ENCODE measurements at places on chromosomes 6 and 20.
A peak's percentile ranks its signal among the peaks of the same experiment; 100 is the strongest.

DNA sequence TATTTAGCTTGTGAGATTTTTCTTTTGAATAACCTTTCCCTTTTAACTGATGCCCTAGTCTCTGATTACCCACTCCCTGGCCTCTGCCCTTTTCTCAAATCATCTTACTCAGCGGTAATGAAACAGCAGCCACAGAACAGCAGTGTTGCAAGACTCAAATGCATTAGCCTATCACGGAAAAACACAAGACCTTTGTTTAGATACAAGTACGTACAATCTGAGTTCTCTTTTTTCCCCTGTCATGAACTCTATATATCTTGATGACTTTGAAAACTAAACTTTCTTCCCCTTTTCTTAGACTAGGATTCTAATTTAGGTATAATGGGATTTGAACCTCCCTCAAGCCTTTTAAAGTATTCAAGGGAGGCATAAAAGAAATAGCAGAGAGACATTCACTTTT, 1034.9 kb downstream of the EYS start:
- no peak for DNase-seq

GRCh38 chr6:118903691-118904090, 9.7 kb downstream of the ASF1A start:
- peak; percentile 37 for DNase-seq

DNA sequence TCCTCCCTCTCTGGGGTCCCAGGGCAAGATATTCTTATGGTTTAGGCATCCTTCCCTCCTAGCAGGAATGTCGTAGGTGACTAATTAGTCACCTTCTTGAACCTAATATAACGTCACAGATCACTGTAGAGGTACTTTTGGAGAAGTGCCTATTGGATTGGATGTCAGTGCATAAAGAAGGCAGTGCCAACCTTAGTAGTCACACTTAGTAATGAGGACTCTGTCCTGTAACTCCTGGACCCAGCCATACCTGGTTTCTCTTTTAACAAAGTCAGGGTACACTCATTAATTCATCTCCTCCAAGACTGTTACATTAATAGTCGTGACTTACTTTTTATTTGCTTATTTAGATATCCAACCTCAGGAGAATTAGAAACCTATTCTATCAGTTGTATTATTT, 20.0 kb downstream of the VTA1 start:
- DNase-seq, result no peak

GRCh38 chr20:44494266-44494665, 18.6 kb downstream of the TTPAL start:
- DNase-seq, result no peak

DNA sequence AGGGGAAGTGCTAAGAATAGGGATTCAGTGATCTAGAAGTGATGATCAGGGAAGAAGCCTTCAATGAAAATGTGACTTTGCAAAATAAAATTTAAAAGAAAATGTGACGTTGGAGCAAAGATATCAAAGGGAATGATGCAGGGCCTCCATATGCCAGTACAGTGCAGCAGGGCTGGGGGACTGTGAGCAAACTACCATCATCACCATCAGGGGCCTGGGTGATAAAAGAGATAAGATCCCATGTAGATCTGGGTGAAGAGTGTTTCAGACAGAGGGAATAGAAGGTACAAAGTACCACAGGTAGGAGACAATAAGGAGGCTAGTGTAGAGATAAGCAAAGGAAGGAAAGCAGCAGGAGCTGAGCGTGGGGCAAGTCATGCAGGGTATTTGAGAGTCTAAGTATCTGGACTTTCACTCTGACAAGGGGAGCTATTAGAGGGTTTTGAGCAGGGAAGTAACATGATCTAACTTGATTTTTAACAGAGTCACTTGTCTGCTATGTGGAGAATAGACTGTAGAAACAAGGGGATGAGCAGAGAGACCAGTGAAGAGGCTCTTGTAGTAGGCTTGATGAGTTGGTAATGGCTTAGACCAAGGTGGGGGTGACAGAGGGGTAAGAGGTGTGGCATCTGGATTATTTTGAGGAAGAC, 295.6 kb downstream of the ZFAND3 start:
- DNase-seq, result no peak

GRCh38 chr6:116682334-116682712, 1.3 kb downstream of the KPNA5 start:
- peak; percentile 41 for DNase-seq

- DNase-seq, result no peak
Observed at GRCh38 chr6:17096096-17096495, 5.8 kb upstream of the STMND1 start.

- DNase-seq, result no peak
Observed at GRCh38 chr6:50681213-50681824, 32.0 kb upstream of the TFAP2D start.

GRCh38 chr6:20252311-20252710, 40.0 kb upstream of the MBOAT1 start:
- DNase-seq, result no peak

GRCh38 chr20:32907886-32908285, 49.2 kb downstream of the EFCAB8 start:
- DNase-seq, result no peak

DNA sequence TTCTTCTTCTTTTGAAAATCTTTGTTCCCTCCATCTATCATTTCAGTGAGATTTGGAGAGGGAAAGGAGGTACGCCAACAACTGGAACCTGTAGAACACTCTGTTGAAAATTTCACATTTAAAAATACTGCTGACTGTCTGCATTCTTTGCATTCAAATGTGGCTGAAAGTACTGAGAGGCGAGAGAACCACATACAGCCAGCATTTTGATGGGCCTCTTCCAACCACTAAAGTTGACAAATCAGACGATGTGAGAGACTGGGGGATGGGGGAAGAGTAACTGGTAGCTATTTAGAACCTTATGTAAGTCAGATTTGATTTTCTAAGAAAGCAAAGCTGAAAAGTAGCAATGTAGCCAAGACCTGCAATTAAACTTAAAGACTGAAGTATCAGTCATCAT, 77.5 kb downstream of the FKBP5 start:
- no peak for DNase-seq

GRCh38 chr6:38391626-38392579, 247.8 kb downstream of the BTBD9 start:
- DNase-seq, result no peak

GRCh38 chr6:38284802-38285394, 354.8 kb downstream of the BTBD9 start:
- no peak for DNase-seq

DNA sequence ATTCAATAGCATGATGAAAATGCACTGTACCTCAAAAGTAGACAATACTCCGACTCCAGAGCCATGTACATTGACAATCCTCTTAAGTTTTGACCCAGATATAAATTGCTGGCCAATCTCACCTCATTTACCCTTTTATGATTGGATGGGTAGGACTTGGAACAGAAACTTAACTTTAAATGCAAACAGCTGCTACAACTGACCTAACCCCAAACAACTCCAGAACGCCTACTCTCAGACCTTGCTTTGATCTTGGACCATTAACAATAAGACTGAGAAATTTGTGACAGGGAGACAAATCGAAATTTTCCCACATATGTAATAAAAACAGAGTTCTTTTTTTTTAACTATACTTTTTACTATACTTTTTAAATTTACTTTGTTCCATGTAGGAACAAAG, 200.5 kb upstream of the MCHR2 start:
- DNase-seq, result no peak

- no peak for DNase-seq
Observed at GRCh38 chr20:46962452-46963195, 68.0 kb downstream of the EYA2 start.

DNA sequence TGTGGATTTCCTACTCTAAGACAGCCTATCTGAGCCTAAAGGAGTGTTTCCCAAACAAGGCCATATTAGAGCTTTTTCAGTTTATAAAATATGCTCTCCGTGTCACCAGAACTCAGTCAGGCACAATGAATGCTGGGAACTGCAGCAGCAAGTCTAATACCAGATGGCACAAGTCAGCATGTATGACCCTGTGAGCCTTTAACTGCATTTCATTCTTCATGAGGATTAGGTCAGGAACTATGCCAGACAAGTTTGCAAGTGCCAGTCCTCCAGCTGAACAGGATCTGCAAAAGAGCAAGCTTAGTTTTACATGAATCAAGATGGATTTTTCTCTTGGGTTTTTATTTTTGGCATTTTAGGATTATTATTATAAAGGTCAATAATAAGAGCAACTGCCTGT, 66.7 kb upstream of the SAMD5 start:
- peak; percentile 69 for DNase-seq

DNA sequence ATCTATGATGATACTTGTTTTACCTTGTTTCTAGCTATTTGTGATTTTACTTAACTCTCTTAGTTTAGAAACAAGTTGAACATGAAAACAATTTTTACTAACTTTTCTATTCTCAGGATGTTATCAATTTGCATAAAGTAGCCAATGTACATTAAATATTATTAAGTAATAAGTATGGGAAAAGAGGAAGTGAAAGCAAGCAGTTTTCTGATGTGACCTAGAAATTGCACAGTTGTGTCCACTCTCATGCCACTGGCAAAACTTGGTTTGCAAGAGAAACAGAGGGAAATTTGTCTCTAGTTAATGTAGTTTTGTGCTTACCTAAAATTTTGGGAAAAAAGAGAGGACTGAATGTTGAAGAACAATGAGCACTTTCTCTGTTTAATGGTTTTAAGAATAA, 19.2 kb upstream of the TSPYL1 start:
- DNase-seq, result no peak

DNA sequence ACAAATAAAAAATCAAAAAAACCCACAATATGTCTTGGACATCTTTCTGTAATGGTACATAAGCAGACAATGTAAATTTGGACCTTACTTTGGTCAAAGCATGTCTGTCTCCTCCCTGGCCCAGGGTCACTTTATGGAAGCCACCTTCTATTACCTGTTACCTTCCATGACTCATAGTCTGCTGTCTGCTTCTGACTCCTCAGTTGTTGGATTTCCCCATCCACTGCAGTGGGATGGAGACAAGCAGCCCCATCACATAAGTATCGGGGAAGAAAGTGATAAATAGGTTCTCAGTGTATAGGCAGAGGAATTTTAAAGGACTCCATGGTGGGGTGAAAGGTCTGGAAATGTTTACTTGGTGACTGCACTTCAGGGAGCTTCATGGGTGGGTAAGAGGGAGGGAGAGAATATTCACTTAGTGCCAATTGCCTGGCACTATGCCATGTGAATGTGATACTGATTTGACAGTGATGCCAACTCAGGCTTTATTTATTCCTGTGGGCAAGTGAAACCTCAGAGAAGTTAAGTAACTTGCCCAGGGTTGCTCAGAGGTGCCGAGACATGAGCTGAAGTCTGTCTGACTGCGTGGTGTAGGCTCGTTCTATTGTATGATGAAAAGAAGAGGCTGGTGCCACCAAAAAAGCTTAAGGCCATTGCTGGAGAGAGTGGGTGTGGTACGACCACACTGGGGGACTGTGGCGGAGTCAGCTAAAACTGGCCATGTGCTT, 175.6 kb upstream of the RNF24 start:
- DNase-seq, result no peak

DNA sequence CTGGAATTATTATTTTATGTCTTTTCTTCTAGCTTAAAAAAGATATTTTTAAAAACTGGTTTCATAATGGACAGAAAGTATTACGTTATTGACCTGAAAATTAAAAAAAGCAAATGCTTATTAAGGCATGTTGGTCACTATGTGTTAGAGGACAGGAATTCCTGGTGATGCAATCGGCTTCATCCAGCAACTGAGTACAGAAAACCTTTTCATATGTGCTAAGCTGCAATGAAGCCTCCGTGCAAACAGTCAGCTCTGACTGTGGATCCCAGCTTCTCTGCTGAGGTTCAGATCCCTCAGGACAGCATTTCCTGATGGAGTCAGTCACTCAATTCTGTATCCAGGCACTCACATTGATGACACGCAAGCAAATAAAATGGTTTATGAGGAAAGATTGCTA, 22.7 kb upstream of the BMP2 start:
- no peak for DNase-seq

DNA sequence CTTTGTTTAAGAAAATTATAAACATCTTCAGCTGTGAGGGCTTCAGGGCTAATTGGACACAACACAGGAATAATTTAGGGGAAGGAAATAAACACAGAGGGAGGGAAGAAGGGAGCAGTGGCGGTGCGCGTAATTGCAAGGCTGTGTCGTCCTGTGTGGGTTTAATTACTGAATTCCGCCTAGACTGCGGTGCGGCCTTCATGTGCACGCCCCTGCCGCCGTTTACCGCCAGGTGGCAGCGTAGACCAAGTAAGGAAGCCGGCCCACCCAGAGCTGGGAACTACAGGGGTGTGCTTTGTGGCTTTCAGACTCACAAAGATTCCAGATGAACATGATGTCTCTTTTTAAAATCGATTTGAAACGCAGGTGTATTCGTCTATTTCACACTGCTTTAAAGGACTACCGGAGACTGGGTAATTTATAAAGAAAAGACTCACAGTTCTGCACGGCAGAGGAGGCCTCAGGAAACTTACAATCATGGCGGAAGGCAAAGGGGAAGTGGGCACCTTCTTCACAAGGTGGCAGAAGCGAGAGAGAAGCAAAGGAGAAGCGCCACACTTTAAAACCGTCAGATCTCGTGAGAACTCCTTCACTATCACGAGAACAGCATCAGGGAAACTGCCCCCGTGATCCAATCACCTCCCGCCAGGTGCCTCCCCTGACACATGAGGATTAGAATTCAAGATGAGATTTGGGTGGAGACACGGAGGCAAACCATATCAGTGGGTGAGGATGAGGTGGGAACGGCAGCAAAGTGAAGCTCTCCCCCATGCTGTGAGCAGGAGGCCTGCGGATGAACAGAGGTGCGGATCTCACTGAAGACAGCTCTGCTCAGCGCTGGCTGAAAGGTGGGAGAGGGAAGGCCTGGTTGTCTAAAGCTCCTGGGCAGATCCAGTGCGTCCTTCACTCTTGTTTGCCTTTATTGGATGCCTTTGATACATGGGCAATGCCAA, 222.0 kb upstream of the PDE10A start:
- peak; percentile 80 for DNase-seq

DNA sequence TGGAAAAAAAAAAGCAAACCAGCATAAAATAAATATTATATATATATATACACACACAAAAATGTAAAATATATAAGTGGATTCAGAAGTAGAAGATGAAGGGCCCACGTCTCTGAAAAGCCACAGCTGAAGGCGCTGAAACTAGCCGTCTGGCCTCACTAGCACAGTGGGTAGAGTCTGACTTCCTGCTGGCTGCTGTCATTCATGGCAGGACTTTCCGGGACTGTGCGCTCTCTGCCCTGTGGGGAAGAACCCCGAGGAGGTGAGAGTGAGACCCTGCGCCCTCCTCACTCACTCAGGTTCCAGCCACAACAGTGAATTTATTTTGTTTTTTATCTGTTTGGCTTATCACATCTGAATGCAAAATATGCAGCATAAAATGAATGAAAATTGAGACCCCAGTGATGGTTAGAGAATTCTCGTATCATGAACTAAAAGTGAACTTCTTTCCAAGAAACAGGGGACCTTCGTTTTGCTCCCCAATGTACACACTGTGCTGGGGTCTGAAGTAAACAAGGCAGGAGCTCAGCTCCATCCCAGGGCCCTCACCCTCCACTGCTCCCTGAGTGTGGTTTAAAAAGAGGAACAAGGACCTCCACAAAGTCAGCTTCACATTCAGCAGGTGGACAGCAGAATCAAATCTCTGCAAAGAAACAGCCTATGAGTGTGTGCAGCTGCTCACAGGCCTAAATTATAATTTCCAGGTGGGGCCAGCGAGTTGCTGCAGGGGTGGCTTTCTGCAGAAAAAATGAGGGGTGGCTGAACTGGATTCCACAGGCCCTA, 1.3 kb upstream of the RAMACL start:
- DNase-seq, result no peak
